ENCODE measurements at places on chromosomes 2 and 18.

DNA sequence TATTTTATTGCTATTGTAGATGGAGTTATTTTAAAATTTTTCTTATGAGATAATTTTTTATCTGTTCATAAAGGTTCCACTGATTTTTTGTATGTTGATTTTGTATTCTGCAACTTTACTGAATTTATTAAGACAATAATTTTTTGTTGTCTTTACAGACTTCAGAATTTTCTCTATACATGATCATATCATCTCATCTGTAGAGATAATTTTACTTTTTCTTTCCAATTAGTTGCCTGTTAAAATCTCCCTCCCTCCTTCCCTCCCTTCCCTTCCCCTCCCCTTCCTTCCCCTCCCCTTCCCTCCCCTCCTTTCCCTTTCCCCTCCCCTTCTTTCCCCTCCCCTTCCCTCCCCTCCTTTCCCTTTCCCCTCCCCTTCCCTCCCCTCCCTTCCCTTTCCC lies 378.1 kb downstream of the SOCS6 start:
- no peak for DNase-seq

DNA sequence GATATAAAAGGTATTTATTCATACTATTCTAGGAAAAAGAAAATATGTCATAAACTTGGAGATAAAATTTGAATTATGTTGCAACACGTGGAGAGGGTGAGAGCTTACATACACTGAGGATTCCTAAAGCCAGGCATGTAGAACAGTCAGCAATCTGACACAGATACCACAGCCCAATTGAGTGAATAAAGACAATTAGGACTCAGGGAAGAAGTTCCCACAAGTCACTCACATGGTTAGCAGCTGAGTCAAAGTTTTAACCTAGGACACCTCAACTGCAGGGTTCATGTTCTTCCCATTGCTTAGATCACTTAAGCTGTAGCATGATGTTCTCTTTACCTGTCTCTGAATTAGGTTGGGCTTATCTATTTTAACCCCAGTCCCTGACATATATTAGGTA lies 189.5 kb downstream of the CMPK2 start:
- DNase-seq = no peak

- no peak for DNase-seq
Measured at GRCh38 chr2:164913640-164914350, 41.5 kb downstream of the SLC38A11 start.

DNA sequence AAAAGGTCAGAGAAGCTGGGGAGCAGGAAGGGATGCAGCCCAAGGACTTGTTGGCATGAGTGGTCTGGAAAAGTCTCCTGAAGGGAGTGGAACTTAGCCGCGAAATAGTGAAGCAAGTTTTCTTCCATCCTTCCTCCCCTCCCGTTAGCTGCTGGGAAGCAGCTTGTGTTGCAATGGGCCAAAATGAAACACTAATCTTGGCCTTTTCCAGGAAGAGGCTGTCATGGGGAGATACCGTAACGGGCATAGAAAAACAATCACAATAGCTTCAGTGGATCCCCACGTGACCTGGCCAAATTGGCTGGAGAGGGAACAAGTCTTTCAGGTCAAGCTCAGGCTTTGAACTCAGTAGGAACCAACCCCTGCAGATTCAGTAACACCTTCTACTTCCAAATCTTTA lies 49.3 kb downstream of the SEMA4F start:
- no peak for DNase-seq

DNA sequence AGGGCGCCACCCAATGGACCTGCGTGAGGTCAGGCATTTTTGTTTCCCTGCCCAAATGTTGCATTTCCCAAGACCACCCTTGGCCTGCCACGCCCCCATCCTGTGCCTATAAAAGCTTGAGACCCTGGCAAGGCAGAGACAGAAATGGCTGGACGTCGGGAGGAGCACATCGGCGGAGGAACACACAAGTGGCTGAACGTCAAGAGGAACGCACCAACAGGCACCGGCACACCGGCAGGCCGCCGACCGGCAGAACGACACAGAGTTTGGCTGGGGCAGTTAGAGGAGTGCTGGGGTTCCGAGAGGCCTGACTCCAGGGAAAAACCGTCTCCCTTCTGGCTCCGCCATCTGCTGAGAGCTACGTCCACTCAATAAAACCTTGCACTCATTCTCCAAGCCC lies 35.9 kb downstream of the DCDC2C start:
- no peak for DNase-seq

- DNase-seq = no peak
Measured at GRCh38 chr2:74944987-74945787, 13.3 kb upstream of the POLE4 start.

DNA sequence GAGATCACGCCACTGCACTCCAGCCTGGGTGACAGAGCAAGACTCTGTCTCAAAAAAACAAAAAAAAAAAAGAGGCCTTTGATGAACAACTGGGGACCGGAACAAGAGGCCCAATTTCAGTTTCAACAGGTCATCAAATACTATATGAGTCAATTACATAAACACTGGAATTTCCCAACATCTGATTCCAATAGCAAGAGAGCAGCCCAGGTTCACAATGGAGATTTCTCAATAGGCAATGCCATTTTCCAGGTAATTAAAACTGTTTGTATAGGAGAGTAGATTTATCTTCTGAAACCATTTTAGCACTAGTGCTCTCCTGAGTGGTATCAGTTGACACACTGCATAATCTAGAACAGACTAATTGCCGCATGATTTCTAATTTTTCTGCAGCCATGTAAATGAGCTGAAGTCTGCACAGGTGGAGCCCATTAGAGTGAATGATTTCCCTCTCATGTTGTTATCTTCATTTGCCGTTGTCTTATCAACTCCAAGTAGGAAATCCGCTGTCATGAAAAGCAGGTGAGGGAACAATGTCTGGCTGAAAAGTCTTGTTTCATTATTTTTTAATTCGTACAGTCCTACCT lies 264.1 kb upstream of the MEIS1 start:
- DNase-seq = no peak

DNA sequence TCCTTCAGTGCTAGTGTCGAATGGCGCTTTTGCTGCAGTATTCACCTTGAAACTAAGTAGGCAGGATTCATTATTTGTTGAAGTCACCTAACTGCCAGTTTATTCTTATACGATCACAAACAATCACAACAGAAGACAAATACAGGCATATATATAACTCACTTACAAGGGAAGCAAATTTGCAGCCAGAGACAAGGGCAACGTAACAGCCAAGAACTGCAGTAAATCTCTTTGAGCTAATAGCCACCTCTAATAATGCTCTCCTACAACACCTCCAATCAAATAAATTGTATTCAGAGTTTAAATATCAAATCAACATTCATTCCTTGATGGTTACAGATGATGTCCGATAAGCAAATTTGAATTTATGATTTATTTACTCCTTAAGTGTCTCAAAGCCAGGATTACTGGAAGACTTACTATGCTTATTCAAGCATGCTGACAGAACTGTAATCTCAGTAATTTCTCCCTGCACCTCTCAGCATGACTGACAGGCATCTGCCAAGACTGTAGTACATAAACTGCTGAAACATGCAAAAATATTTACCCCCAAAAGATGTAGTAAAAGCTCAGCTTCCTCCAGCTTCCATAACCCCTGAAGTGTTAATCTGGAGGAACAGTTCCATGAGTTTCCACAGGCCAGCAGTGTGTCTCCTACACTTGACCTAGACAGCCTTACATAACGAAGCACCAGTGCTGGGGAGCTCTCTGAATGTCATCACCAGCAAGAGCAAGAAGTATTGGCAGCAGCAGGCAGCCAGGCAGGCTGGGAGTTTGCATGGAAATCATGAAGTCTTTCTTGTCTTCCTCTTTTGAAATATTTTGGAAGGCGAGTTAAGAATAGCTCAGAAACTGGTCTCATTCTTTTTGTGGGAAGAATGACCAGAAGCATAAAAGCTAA lies 20.9 kb upstream of the SCN1A start:
- no peak for DNase-seq

DNA sequence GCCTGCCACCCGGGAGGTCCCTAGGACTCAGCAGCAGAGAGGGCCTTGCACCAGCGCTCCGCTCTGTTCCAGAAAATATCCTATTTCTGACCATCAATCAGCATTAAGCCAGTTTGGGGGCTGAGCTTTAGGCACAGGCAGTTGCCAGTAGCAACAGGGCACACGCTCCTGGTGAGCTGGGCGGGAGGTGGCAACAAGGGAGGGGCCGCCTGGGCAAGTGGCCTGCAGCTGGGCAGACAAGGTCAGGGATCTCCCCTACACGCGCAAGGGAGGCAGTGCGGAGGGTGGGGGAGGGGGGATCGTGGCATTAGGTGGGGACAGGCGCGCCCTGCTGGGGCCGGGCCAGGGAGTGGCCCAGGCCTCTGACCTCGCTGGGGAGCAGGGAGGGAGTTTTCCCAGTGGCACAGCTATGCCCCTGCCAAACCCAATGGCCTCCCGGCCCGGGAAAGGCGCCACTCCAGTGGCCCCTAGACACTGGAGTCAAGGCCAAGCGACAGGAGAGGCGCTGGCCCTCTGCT lies 302.8 kb downstream of the NCKAP5 start:
- no peak for DNase-seq

GRCh38 chr18:55343396-55344073 lies 244.5 kb downstream of the TCF4 start:
- no peak for DNase-seq

DNA sequence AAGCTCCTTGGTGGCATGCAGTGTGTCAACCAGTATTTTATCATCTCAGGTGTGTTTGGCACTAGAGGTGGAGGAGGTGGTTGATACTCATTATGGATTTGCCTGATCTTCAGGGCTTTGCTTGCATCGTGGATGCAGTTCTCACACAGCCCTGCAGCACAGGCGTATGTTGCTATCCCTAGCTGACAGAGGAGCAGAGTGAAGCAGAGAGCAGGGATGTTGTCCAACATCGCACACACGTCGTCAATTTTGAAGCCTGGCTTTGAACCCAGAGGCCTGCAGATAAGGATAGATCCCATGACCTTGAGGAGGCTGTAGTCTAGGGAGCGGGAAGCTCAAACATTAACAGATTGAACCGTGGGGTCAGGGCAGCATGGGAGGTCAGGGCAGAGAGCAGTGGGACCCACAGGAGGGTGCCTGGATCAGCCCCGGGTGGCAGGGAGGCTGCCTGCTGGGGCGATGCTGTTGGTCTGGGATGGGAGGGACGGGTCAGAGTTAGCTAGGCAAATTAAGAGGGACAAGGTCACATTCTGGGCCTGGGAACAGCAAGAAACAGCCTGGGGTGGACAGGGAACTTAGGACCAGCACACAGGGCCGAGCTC lies 4.2 kb downstream of the RNF144A start:
- no peak for DNase-seq

DNA sequence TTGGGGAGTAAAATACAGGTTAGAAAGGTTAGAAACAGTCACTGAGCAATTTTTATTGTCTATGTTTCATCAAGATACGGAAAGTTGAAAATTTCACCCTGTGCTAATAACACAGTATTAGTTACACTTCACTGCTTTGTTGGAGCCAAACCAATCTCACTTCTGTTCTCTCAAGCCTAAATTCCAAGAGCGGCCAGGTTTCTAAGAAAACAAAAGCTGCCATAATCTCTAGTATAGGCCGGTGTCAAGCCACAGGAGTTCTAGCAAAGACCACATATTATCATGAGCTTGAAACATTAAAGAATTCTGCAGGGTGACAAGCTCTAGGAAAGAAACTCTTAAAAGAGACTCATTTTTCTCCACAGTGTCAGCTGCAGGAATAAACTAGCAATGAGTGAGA lies 128.7 kb downstream of the TXNL1 start:
- no peak for DNase-seq

DNA sequence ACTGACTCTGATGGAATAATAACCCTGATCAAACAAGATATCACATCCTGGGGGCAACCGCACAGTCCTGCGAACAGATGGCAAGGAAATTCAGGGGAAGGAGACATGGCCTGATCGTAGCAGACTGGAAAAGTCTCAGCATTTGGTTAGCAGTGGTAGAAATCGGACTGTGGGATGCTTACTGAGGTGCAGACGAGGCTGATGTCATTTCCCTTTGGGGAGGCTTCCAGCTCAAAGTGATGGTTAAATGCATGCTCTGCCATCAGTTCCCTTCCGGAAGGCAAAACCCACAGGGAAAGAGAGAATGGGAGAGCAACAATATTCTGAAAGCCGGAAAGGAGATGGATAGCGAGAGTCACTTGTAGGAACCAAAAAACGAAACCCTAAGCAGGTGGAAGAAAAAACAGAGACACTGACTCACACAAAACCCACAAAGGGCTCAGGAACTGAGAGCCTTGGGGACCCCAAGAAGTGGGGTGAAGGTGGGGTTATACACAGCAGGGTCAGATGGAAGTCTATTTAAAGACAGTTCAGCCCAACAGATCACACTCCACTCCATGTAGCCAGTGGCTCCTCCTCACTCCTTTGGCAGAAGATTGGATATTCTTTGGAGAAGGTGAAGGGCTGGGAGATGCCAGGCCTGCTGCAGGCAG lies 93.1 kb downstream of the INPP5D start:
- DNase-seq = no peak

- no peak for DNase-seq
Measured at GRCh38 chr2:151651274-151651673, 83.0 kb downstream of the NEB start.

DNA sequence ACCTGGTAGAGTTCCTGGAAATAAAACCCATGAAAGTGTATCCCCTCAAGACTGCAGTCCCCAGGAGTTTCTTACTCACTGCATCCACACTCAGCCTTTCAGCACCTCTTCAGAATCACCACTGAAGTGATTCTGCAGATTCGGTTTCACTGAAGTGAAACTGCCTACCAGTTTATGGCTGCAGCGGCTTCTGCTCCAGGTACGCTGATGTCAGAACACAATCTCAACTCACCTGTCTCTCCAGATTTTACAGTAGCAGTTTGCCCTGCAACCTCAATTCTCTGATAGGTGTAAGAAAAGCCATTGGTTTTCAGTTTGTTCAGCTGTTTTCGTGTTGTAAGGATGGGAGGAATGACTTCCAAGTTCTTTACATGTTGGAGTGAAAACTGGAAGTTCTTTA lies 124.8 kb downstream of the TSN start:
- DNase-seq = no peak

DNA sequence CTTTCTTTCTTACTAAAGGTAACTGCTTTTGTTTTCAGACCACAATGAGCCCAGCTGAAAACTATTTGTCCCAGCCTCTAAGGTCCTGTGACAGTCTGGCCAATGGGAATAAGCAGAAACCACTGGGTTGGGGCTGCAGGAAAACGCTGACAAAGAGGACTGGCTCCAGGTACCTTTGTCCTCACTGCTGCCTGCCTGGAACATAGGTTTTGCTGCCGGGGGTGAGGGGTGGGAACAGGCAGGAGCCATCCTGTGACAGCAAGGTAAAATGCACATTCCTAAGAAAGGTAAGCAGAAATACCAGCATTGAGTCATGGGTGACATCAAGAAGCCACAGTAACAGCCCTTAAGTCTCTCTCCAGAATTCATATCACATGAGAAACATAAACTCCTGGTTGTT lies 21.6 kb downstream of the PTPN2 start:
- DNase-seq = no peak

DNA sequence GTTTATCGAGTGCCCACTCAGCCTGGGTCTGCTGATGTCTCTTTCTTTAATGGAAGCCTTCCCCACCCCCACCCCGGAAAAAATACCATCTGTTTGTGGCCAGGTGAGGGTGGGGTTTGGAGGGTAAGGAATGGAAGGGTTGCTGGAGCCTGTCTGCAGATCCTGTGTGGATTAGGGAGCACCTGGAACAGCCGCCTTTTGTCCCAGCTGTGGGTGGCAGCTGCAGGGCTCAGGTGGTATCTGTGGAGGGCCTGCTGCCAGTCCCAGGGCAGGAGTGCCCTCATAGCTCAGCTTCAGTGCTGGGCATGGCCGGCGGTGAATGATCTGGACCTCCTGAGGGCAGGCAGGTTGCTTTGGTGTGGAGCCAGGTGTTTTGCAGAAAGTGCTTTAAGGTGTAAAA lies 45.3 kb downstream of the IMPA2 start:
- no peak for DNase-seq

All from CD4-positive, alpha-beta T cell (primary cell).